ENCODE measurements at places on chromosomes 2 and 18. TPM values are rescaled to one million over a fixed set of nuclear protein-coding genes. Genes with fewer than 3 reads are reported as not detected.

DNA sequence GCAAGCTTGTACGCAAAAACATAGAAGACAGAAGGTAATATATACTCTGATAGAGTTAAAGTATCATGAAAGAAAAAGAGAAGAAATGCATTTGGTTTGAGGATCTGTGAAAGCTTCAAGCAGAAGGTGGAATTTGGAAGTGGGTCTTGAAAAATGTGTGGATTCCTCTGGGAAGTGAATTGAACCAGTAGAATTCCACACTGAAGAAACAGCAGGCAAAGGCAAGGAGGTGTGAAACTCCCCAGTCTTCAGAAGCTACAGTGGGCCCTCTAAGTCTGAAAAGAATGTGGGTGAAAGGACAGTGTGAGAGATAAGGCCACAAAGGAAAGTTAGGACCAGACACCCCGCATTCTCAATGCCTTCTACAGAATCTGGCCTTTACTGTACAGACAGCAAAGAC, 25.6 kb downstream of the COBLL1 start:
- no peak for DNase-seq

DNA sequence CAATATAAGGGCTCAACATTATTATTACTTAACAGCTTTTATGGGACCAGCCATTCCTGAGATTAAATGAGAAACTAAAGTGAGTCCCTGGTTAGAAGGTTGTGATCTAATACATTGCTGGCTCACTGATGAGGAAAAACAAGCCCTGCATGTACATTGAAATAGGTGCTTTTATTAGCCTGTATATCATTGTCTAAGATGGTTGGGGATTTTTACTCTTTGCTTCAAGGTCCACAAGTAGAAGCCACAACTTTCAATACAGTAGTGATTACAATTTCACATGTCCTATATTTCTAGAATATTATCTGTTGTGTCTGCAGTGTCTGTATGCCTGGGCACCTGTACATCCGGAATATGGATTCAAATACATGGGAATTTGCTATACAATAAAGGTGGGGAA, 104.1 kb upstream of the FZD5 start:
- DNase-seq: no peak

DNA sequence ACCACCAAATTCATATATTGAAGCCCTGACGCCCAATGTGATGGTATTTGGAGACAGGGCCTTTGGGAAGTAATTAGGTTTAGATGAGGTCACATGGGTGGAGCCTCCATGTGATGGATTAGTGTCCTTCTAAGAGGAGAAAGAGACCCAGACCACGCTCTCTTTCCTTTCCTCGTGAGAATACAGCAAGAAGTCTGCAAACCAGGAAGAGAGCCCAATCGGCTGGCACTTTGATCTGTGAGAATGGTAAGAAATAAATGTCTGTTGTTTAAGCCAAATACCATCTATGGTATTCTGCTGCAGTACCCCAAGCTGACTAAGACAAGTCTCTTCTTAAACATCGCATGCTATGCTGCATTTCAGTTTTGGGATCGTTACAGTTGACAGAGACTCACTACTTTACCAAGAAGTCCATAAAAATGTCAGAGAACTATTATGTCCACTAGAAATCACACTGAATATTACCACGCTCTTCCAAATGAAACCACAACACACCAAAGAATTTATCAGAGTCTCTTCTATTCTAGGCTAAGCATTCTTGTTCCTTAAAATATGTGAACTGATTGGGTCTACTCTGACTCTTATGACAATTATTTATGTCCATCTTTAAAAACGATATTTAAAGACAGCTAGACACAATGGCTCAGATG, 48.5 kb downstream of the LPIN2 start:
- no peak for DNase-seq

- DNase-seq: no peak
Measured at GRCh38 chr2:9944330-9944758, 7.1 kb upstream of the GRHL1 start.

DNA sequence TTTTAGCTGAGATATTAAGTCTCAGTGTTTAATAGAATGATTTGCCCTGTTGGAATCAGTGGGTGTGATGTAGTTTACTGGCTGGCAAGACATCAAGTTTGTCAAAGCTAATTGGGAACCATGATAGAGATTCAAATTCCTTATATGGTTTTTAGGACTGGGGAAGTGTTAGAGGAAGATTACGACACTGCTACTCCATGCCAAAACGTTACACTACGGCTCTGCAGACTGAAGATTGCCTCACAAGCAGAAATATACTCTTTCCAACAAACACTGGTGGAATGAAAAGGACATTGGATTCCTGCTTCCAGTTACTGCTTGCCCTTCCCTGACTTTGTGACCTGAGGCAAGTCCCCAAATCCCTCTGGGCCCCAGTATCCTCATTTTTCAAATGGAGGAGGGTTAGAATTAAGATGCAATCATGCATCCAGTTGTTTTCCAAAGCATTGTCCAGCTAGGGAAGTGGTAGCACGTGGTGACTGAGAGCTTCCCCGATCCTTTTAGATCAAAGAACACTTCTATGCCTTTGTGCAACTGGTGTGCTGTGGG, 147.6 kb downstream of the CDC42EP3 start:
- no peak for DNase-seq

The CD28 gene
- not detected for total RNA-seq

The RIT2 gene
- total RNA-seq: not detected
